Foreskin keratinocyte (primary cell): ENCODE measurements at places on chromosomes 5 and 9. TPM values are rescaled to one million over a fixed set of nuclear protein-coding genes. Genes with fewer than 3 reads are reported as not detected.
A peak's percentile ranks its signal among the peaks of the same experiment; 100 is the strongest.

DNA sequence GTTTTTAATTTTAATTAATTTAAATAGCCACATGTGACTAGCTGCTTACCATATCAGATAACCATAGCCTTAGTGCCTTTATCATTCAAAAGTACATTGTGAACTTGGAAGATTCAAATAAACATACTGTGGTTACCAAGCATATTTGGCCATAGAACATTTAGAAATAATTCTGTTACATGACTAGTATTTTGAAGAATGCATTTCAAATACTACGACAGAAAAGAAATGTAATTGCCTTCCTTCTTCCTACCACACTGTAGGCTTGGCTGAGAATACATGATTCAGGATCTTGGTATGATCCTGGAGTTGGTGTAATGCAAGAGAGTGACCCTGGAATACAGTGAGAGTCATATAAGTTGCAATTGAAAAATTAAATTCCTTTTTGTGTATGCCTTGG, 109.7 kb upstream of the PCA3 start:
- peak; percentile 75 for DNase-seq

GRCh38 chr9:116336133-116336862, 182.7 kb downstream of the PAPPA start:
- no peak for DNase-seq

DNA sequence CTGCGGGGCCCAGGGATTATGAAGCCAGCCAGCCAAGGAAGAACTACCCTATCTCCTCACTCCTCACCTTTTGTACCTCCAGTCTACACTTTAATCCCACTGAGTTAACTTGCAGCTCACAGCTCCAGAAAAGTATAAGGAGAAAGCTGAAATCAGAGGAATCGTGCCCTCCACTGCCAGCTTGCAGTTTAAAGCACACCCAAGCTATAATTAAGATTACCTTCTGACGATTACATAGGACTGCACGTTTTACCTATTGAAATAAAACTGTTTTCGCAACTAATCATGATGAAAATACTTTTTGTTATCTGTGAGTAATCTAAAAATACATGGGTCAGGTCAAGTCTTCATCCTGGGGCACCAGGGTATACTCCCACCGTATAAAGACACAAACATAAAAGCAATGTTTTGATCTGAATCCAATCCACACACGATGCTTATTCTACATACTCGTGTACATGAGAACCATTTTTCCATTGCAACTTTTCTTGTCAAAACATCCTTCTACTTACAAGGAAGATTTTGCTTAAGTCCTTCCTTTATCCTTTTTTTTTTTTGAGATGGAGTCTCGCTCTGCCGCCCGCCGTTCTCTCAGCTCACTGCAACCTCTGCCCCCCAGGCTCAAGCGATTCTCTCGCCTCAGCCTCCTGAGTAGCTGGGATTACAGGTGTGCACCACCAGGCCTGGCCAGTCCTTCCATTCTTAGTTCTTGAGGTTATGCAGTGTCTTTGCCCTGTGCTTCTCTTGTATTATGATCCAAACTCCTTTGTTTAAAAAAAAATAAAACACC, 7.6 kb downstream of the RPL37 start:
- no peak for DNase-seq

DNA sequence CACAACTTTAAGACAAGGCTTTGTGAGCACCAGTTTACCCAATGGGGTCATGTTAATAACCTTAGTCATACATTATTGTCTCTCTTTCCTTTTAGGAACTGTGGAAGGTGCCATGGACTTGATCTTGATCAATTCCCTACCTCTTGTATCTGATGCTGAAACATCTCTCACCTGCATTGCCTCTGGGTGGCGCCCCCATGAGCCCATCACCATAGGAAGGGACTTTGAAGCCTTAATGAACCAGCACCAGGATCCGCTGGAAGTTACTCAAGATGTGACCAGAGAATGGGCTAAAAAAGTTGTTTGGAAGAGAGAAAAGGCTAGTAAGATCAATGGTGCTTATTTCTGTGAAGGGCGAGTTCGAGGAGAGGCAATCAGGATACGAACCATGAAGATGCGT, 48.7 kb downstream of the TEK start:
- DNase-seq: no peak

DNA sequence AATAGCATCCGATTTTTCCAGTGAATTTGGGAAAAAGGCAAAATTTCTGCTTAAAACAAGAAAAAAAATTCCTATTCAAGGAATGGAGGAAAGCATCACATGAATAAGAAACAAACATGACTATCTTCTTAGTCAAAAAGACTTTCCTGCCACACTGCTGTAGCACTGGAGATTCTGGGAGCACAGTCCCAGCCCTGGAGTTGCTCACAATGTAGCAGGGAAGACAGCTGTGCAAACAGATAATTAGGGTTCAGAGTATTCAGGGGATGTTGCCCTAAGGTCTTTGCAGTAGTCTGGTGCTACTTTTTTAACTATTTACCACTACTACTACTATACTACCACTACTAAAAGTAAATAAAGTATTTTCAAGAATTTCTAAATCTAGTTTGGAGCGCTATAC, 86.5 kb downstream of the BNC2 start:
- DNase-seq: no peak

DNA sequence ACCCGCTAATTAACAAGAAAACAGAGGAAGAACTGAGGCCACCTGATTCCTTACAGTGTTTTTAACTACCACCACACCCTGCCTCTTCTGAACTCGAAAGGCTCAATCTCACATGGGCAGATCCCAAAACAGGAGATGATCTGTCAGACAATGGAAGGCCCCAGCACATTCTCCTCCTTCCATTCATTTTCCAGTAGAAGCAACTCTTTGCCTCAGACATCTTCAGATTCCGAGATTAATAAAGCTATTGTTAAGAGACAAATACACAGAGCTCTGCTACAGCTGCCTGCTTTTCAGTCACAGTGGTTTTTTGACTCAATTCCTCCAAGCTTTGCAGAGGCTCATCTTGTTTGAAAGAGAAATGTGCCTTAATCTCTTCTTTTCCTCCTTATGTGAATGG, 127.2 kb upstream of the ADAMTSL1 start:
- DNase-seq: no peak

SPATA31E1 gene
- not detected in 2 replicates for polyA plus RNA-seq

DNA sequence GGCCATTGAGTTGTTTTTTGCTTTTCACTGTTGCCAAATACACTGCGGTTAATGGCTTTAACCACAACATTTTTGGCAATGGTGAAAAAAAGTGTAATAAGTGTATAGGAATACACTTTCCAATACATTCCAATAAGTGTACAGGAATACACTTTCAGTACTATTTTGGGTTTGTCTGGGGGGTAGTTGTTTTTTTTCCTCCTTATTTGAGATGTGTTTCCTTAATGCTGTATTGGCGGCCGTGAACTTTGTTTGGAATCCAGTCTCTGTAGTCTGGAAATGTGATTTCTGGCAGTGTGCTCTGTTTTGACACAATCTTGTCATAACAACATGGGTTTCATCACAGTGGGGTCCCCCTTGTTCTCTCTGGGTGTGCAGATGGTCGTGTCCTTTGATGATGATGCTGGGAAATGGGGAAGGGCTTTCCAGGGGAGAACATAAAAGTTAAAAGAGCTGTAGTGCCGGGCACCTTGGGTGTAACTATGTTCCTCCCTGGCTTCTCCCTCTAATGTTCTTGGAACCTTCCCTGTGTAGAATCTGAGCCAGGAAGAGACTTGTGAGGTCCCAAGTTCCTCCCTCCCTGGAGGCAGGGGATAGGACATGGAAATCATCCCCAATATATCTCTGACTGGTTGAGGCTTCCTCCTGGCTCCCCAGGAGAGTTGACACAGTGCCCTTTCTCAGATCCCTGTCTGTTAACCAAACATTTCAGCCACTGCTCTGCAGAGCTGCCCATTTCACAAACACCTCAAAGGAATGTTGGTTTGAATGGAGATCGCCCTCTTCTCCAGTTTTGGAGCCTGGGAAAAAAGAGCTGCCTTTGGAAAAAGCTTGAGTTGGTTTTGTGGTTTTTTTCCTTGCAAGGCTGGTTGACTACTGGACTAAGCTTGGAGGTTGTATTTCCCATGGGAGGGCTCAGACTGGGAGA, 44.8 kb downstream of the RCL1 start:
- DNase-seq: no peak

NIPSNAP3A gene
- 13.7 and 18.0 TPM in 2 replicates for polyA plus RNA-seq

- DNase-seq: no peak
Observed at GRCh38 chr5:40932766-40933165, 23.5 kb downstream of the C7 start.

STKLD1 gene
- polyA plus RNA-seq: 0.38 and 0.44 TPM in 2 replicates

DNA sequence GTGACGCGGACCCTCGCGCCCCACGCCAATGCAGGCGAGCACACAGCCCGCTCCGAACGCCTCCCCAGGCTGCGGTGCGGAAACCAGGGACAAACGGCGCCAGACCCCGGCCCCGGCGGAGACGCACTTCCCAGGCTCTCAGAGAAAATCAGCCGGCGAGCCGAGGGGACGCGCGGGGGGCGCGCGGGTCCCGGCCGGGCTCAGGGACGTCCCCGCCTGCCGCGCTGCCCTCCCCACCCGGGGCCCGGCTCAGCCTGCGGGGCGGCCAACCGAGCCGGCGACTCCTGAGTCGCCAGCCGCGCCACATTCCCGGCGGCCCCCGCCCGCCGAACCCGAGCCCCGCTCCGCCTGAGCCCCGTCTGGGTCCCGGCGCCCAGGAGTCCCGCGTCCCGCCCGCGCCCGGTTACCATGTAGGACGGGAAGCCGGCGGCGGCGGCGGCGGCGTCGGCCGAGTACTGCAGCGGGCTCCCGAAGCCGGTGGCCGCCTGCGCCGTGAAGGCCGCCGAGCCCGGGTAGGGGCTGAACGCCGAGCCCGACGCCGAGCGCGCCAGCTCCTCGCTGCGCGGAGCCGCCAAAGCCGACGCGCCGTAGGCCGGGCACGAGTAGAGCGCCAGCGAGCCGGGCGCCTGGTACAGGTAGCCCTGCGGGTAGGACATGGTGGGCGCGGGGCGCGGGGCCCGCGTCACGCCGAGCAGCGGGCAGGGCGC, 566 bp downstream of the IRX2 start:
- no peak for DNase-seq

OR4F3 gene
- polyA plus RNA-seq: not detected in 2 replicates

LHX6 gene
- polyA plus RNA-seq: 0.11 and 0.17 TPM in 2 replicates

DNA sequence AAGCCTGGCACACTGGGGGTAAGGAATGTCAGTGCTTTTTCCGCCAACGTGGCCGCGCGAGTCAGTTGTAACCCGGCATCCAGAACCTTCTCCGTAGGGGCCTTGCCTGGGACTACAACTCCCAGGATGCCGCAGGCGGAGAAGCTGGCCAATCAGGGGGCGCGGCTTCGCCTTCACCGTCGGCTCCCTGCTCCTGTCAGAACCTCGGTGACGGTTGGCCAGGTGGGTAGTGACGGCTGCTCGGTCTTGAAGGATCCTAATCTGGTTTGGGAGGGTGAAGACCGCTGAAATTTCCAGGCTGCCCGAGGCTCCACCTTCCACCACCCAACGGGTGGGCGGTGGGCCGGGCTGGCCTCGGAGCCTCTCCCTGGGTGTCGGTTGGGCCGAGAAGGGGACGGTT, at the start of gene C5orf58:
C5orf58 (plus strand) TSS at position 200 of the 400 bp plus-strand sequence. CDS start 1,992 bp downstream, outside the sequence.
- no peak for DNase-seq

GRCh38 chr9:22129133-22129532, 120.0 kb upstream of the CDKN2B start:
- no peak for DNase-seq

DNA sequence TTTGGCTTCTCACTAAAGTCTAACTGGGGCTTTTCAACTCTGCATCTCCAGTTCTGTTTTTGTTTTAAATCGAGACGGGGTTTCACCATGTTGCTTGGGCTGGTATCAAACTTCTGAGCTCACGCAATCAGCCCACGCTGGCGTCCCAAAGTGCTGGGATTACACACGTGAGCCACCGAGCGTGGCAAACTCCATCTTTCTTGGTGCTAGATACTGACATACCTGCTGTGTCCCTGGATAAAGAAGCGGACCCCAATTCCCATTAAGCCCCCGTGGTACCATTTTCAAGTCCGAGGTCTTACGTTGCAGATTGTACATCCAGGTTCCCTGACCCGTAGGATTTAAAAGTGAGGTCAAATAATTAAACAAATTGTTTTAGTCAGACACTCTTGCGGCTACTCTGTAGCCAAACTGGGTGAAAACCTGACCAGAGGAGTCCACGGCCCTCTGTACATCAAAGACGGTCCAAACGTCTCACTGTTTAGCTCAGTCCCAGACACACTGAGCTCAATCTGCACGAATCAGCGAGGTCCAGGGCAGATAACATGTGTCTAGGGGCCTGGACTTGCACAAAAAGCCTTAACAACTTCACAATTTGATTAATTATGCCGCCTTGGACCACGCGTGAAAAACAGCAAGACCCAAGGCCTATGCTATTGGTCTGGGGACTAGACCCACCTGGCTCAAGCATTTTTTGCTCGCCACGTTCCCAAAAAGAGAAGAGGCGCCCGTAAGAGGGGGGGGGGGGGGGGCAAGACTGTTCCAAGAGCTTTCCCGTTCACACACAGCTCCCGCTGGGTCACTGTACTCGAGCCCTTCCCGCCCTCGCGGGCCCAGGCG, 727 bp upstream of the DNAJA1 start:
- DNase-seq: no peak
